ENCODE measurements at places on chromosomes 1 and 21.

DNA sequence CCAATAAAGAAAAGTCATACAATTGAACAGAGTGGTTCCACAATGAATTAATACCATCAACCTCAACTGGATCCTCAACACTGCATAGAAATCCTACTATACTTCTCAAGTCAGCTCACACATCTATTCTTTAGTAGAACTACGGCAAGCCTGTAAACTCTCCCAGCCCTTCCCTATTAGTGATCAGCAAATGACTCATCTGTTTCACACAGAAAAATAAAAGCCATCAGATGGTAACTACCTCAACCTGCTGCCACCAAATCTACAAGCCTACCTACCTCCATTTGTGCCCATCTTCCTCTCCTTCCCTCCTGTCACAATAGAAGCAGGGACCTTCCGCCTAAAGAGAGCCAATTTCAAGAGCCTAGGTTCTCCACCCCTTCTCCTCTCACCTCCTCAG lies 63.6 kb downstream of the DMAP1 start:
- no peak for DNase-seq

GRCh38 chr1:162215902-162216301 lies 146.4 kb downstream of the NOS1AP start:
- no peak for DNase-seq

GRCh38 chr1:53524428-53525375 lies 65.5 kb downstream of the DMRTB1 start:
- no peak for DNase-seq

GRCh38 chr1:91523482-91523881 lies 22.8 kb downstream of the CDC7 start:
- no peak for DNase-seq

DNA sequence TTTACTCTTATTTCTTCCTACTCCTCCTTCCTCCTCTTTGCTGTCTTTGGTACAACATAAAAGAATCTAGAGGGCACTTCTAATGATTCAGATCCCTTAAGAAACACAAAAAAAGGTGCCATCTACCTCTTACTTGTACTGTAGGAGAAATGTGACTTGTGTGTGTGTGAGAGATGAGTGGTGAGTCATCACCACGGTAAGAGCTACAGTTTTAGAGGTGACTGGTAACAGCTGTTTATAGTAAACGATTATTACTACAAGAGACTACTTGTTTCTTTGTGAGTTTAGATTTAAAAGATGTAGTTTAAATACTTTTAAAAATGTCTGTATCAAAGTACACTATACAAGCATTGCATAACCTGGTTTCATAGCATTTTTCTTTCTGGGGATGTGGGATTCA lies 40.4 kb downstream of the SLC35D1 start:
- DNase-seq = no peak

- DNase-seq = peak; percentile 74
Observed at GRCh38 chr1:24872061-24872850, 57.8 kb downstream of the RUNX3 start.

DNA sequence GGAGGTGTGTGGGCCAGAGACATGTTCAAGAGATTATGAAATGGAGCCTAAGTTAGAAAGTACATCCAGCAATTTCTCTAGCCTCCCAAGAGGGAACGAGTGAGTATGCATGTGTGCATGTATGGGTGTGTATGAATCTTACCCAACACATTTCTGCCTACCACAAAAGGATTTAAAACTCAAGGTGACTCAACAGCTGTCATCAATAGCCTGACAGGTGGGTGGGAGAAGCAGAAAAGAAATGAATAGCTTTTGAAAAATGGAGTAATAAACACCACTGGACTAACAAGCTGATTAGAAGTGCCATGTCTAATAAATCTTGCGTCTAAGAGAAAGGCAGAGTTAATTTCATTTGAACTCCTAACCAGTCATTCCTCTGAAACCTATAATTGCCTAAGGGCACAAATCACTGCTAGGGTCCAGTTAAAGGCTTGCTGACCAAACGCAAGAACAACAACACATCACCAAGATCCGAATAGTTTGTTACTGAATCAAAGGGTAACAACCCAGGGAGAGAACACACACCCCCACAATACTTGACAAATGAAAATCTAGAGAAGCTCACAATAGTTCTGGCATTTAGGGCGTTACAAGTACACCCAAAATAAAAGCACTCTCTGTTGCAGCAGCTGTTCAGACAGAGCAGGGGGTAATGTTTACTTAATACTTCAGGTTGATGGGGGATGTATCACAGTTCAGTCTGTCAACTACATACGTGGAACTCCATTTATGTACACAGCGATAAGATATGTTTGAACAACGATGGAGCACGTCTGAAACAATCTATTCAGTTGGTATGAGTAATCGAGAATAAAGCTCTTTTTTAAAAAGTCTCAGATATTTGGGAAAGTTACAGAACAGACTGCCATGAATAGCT lies 1.4 kb downstream of the KIAA0319L start:
- no peak for DNase-seq

DNA sequence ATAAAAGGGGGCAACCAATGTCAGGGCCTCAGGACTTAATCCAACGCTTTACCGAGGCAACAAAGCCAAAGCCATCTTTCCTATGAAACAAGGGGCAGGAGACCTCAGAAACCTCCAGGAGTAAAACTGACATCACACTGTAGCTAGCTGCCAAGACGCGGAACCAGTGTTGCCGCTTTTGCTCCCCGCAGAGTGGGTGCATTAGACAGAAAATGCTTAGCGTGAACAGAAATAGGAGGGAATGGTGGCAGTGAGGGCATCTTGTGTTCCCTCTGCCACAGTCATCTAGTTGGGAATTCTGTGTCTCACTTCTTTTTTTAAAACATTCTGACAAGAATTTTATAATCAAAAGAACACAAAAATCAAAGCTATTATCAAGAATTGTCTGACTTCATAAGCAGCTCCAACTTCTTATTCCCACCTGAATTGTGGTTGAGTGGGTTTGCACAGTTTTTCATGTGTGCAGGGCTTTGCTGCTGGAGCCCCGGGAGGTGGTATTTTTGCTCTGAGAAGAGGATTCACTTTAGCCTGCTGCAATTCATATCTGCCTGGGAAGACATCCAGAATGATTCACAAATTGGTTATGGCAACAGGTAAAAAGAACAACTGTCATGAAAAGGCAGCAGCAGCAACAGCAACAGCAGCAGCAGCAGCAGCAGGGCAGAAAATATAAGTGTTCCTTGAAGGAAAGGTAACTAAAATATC lies 82.2 kb upstream of the DIRAS3 start:
- DNase-seq = no peak

DNA sequence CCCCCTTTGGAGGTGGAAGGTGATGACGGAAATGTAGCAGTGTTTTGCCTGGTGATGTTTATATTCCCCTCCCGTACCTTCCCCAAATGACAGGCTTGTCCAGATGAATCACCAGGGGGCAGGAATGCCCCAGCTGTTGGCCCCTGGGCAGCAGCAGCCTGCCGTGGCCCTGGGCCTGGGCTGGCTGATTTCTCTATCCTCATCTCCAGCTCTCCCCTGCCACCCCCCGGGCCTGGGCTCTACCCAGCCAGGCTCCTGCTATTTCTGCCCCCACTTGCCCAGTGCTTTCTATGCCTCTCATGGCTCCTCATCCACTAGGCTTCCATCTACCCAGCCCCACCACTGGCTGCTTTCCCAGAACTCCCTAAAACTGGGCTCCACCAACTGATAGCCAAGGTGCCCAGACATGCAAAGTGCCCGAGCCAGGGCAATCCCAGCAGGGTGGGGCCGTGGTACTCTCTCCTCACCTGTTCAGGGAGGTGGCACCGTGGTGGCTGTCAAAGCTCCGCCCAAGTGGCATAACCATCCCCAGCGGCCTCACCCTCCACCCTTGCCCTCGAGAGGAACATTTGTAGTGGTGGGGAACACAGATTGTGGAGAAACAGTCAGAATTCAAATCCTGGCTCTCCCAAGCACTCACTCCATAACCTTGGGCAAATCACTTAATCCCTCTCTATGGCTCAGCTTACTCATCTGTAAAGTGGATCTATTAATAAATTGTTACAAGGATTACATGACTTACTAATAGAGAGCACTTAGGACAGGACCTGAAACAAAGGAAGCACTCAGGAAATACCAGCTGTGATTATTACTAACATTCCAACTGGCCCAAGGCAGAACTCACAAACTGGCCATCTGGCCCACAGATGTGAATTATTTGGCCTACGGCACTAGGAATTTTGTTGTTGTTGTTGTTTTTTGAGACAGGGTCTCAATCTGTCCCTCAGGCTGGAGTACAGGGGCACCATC lies 12.8 kb upstream of the ECE1 start:
- DNase-seq = no peak

GRCh38 chr1:150194381-150195031 lies 41.4 kb downstream of the ANP32E start:
- DNase-seq = no peak

All from suprapubic skin (tissue), 4 donors.